ENCODE measurements at places on chromosomes 12 and 14.

DNA sequence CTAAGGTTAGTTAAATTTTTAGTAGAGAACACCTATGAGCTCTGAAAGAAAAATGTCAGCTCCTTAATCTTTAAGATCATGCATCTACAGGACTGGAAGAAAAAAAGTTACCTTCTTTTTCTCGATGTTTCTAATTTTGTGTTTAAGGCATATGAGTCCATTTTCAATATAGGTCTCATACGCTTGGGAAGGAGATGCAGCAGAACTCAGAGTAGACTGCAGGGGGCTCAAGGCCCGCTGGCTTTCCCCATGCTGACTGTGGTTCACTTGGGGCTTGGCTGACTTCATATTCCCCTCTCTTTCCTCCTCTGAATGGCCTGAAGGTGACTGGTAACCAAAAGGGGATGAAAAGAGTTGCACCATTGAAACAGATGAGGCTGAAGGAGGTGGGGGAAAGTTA, 1.5 kb downstream of the CAPRIN2 start:
- DNase-seq, result no peak

GRCh38 chr12:25017336-25017735, 68.4 kb upstream of the BCAT1 start:
- DNase-seq, result no peak

DNA sequence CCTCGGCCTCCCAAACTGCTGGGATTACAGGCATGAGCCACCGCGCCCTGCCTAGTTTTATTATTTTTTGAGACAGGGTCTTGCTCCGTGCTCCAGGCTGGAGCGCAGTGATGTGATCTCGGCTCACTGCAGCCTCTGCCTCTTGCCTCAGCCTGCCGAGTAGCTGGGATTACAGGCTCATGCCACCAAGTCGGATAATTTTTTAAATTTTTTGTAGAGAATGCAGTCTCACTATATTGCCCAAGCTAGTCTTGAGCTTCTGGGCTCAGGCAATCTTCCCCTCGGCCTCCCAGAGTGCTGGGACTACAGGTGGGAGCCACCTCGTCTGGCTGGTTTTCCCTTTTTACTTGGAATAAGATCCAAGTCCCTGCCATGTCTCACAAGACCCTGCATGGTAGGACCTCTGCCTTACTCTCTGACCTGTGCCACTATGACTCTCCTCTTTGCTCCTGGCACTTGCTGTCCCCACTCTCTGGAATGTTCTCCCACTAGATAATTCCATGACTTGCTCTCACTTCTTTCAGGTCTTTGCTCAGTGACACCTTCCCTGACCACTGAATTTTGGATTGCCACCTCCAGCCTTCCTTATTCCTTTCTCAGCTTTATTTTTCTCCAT, 7.7 kb upstream of the RARG start:
- DNase-seq, result no peak

DNA sequence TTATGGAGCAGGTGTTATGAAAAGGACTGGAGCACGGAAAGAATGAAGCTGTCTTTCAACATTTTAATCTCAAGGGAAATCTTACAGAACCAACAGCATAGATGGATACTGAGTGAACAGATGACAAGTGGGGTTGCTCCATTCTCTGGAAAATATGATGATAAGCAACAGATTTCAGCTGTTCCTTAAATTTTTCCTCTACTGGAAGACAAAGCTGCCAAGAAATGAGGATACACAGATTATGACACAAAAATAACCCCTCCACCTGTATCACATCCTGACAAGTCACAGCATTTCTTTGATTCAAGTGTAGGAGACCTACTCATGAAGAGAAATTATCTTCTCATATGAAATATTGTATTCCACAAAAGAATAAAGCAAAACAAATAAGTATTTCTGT, 13.0 kb upstream of the TMTC2 start:
- DNase-seq, result no peak

DNA sequence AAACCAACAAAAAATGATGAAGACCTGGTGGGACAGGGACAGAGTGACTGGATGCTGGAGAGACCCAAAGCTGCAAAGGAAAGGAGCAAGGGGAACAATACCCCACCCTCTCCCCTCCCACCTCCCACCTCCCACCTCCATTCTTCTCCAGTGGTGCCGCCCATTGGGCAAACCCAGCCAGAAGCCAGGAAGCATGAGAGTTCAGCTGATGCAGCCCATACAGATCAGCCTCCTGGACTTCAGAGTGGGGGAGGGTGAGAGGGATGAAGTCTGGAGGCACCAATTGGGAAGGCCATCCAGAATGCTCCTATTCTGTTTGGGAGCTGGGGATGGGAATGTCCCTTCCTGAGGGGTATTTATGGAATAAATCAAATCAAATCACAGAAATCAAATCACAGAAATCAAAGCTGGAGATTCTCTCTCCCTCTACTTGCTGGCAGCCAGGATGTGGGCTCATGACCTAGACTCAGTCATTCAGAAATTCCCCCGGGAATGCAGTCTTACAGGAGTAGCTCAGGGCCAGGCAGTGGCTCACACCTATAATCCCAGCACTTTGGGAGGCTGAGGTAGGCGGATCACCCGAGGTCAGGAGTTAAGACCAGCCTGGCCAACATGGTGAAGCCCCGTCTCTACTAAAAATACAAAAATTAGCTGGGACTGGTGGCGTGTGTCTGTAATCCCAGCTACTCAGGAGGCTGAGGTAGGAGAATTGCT, 31.1 kb downstream of the IRF2BPL start:
- no peak for DNase-seq

GRCh38 chr12:4587108-4587507, 25.1 kb downstream of the DYRK4 start:
- DNase-seq, result no peak

- DNase-seq, result peak; percentile 55
These were observed 19.8 kb upstream of the TESC start for GRCh38 chr12:117118838-117119591.

DNA sequence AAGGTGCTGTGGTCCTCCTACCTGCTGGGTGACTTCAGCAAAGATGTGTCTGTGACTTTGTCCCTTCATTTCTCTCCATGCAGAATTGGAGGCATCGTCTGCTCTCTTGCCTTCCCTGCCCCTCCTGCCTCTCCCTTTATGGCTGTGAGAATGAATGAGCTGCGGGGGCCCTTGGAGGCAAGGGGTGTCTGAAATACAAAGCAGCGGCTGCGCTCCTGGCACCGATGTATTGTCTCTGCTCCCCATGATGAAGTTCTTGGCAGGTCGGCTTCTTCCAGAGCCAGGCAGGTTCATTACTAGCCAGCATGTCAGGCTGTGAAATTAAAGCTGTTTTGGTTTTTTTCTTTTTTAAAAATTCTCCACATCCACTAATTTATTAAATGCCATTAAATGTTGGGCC, 194.5 kb downstream of the TSPAN9 start:
- DNase-seq, result no peak

- no peak for DNase-seq
These were observed 108.5 kb downstream of the DICER1 start for GRCh38 chr14:95048771-95049312.

Measured in heart left ventricle (tissue), 16 donors.